ENCODE measurements at places on chromosomes 13 and 19. TPM values are rescaled to one million over a fixed set of nuclear protein-coding genes. Genes with fewer than 3 reads are reported as not detected.
A peak's percentile ranks its signal among the peaks of the same experiment; 100 is the strongest.

Gene ZNF85
- total RNA-seq = 3.7 TPM

Gene ACP5
- total RNA-seq = 101 TPM

GRCh38 chr19:38944981-38945506 lies 14.3 kb downstream of the MRPS12 start:
- DNase-seq = no peak

- peak; percentile 39 for DNase-seq
These were observed 27.6 kb downstream of the CEBPG start for GRCh38 chr19:33400856-33401682.

GRCh38 chr19:44884566-44884965 lies 6.5 kb upstream of the TOMM40 start:
- DNase-seq = no peak

GRCh38 chr13:101919541-101920181 lies 467.2 kb downstream of the ITGBL1 start:
- no peak for DNase-seq

Gene TINCR
- total RNA-seq = 1.1 TPM

GRCh38 chr19:10927730-10928562 lies 493 bp downstream of the YIPF2 start:
- DNase-seq = no peak

Gene ZNF418
- total RNA-seq = 5.9 TPM

DNA sequence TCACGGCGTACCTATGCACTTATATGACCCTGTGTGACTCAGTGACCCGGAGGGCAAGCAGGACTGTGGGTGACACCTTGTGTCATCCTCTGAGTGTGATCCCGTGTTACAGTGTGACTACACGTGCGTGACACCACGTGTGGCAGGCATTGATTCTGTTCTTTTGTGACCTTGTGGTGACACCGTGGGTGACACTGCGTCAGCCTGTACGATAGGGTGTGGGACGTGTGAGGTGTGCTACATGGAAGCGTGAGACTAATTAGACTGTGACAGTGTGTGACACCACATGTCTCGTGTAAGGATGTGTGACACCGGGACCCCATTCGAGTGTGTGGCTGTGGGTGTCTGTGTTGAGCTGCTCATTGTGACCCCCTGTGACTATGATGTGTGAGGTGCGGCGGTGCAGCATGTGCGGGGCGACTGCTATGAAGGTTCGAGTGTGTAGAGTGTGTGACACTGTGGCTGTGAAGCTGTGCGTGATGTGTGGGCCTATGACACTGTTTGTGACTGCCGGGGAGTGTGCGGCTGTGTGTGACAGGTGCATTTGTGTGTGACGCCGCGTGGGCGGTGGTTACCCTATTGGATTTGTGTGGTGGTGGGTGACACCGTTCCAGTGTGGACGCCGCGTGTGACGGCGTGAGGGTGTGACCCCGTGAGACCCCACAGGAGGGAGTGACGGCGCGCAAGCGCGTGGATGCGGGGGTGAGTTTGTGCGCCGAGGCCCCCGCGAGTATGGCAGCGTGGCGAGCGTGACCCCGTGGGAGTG lies 399 bp upstream of the SPTBN4 start:
- peak; percentile 65 for DNase-seq

Gene CARD8
- total RNA-seq = 35.0 TPM

Gene TMIGD2
- total RNA-seq = not detected

GRCh38 chr13:106609116-106609515 lies 41.2 kb upstream of the ARGLU1 start:
- no peak for DNase-seq

DNA sequence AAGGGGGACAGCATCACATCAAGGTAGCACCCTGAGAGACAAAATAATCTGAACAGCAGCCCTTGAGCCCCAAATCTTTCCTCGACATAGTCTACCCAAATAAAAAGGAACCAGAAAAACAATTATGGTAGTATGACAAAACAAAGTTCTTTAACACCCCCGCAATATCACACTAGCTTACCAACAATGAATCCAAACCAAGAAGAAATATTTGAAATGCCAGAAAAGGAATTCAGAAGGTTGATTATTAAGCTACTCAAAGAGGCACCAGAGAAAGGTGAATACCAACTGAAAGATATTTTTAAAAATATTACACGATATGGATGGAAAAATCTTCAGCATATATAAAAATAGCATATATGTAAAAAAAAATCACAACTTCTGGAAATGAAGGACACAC lies 252.9 kb upstream of the SLITRK6 start:
- DNase-seq = no peak

- no peak for DNase-seq
These were observed 2.0 kb downstream of the KLF2 start for GRCh38 chr19:16326401-16327168.

GRCh38 chr13:99104396-99104795 lies 96.3 kb upstream of the UBAC2 start:
- no peak for DNase-seq

- DNase-seq = no peak
These were observed 354.9 kb upstream of the SPRY2 start for GRCh38 chr13:80695841-80696240.

DNA sequence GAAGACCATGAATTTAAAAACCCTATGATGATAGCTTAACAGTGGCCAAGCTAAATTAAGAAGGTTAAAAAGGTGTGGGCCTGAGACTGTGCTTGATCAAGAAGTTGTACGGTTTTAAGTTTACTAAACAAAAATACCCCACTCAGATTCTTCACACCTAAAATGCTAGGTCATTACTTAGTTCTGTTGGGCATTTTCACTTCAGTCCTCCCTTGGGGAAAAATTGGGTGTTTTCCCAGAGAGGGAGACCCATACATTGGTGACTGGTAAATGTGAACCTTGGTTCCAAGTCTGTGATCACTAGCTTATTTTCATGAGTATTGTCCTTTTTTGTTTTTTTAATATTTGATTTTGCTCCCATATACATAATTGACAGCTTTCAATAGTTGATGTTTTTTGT lies 44.4 kb downstream of the MTUS2 start:
- DNase-seq = no peak

Gene COX7A1
- total RNA-seq = 69.3 TPM

Gene NLRP11
- total RNA-seq = 0.33 TPM

Gene CGB5
- not detected for total RNA-seq

- DNase-seq = no peak
These were observed 18.8 kb downstream of the FAM124A start for GRCh38 chr13:51240958-51241357.

Gene TMEM238
- total RNA-seq = 12.7 TPM

Gene KLK8
- 46.2 TPM for total RNA-seq

GRCh38 chr13:95643936-95644598 lies 439 bp downstream of the DZIP1 start:
- no peak for DNase-seq

Gene ANGPTL8
- 0.44 TPM for total RNA-seq

Gene RAB3D
- total RNA-seq = 17.9 TPM

DNA sequence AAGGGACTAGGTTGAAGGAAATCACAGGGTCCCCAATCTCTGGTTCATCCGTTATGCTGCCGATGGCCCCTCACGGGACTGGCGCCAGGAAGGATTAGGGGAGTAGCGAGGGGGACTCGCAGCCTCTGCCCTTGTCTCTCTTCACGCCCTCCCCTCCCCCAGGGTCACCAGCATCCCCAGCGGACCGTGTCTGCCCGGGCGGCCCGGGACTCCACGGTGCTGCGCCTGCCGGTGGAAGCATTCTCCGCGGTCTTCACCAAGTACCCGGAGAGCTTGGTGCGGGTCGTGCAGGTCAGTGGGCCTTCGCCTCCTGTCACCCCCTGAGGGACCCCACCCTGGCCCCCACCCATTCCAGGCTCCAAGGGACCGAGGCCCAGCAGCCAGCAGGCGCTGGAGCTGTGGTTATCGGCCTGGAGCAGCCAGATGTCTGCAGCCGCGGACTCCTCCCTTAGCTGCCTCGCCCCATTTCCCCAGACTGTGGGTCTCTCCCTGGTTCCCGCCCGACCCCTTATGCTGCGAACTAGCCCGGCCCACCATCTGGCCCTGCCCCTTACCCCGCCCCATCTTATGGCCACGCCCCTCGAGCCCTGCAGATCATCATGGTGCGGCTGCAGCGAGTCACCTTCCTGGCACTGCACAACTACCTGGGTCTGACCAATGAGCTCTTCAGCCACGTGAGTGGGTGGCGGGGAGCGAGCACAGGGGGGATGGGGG lies 5.4 kb downstream of the PNPLA6 start:
- DNase-seq = no peak

Gene SOX21
- not detected for total RNA-seq

DNA sequence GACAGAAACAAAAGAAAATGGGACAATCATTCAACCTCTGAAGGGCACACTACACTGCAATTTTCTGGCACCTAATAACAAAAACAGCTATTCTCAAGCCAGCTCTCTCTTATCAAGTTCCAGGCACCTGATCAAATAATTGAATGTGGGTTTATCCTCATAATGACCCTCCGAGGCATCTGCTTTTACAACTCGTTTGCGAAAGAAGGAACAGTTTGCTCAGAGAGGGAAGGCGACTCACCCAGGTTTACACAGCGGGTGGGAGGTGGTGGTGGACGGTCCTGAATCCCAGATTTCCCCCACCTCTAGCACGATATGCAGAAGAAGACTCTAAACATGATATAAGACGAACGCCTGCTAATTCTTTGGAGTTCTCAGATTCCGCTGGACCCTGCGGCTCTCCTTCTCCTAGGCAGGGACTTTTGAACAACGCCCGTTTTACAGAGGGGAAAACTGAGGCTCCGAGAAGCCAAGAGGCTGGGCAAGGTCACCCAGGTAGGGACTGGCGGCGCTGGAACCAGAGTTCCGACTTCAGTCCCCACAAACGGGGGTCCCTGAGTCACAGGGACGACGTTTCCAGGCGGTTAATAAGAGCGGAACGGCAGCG lies 641 bp downstream of the SGTA start:
- no peak for DNase-seq

Gene MAP4K1
- total RNA-seq = 9.3 TPM

Gene TSHZ3
- total RNA-seq = 3.7 TPM

Gene LNX2
- 5.9 TPM for total RNA-seq

DNA sequence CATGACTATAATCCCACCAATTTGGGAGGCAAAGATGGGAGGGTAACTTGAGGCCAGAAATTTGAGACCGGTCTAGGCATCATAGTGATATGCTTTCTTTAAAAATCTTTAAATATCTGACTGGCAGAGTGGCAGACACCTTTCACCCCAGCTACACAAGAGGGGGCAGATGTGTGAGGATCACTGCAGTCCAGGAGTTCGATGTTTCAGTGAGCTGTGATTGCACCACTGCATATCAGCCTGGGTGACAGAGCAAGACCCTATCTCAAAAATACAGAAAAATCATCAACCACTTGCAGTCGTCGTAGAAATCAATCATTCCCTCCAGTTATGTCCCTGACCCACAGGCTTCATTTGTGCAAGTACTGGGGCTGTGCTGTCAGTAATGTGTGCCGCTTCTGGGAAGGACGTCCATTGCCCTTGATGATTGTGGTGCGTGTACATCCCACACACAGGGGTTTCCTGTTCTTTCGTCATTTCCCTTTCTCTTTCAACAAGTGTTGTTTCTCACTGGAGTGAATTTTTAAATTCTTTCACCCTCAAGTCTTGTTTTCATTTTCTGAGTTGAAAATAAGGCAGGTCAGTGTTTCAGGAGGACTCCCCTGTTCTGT lies 1.4 kb downstream of the LGALS14 start:
- no peak for DNase-seq

All from breast epithelium (tissue), 4 donors.